ENCODE measurements at places on chromosomes 12 and 14. TPM values are rescaled to one million over a fixed set of nuclear protein-coding genes. Genes with fewer than 3 reads are reported as not detected.

DNA sequence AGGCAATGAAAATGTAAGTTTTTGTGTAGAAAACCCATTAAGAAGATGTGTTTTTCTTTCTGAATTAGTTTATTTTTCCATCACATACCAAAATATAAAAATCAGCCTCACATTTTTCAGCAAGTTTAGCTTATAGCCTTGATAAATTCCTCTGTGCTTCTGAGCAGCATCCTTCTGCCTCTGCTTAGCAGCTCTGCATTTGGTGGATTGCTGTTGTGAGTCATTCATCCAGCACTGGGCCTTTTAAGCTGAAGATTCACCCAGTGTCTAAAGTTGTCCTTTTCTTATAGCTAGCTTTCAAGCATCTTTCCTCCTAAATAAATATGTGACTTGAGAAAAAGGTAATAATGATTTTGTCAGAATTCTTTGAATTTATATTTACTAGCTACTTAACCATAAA is 206.1 kb downstream of the PCNX1 start:
- no peak for DNase-seq

DNA sequence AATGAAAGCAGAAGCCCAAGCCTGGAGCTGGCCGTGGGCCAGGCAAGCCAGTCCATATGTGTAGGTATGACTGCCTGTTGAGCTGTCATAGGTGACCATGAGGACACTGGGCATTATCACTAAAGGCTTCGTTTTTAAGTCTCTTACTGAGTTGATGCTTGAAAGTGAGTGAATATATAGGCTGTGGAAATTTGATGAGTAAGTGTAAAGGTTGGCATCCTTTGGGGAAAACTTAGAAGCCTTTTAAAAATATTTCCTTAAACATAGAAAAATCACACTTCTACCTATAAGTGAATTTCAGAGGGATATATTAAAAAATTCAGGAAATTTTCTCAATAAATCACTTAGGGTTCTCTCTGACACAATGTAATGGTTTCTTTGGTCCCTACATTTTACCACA is 396.5 kb downstream of the FOXG1 start:
- DNase-seq, result no peak

DNA sequence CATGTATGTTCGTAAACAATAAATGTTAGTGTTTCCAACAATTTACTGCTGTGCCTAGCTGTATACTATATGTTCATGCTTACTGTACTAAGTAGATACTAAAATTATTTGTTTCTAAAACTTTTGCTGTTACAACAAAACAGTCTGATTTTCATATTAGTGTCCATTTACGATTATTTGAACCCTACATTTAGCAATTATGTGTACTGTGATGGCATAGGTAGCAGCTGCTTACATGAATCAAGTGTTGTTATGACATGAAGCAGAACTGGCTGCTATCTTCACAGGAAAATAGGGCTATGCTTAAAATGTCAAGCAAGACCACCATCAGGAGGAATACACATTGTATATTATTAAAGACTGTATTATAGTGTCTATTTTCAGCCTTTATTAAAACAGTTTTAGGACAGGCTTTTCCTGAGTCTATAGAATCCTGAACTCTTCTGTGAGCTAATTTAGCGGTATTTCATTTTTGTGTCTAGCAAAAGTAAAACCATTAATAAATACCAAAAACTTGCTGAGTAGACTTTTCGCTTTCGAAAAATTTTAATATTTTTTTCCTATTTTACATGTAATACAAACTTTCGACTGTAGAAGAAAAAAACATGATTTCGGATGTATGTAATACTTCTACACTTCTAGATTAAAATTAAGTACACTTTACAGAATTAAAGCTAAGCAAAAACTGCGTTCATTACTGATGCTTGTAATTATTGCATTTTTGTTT is 1.1 kb upstream of the WDR89 start:
- no peak for DNase-seq

DNA sequence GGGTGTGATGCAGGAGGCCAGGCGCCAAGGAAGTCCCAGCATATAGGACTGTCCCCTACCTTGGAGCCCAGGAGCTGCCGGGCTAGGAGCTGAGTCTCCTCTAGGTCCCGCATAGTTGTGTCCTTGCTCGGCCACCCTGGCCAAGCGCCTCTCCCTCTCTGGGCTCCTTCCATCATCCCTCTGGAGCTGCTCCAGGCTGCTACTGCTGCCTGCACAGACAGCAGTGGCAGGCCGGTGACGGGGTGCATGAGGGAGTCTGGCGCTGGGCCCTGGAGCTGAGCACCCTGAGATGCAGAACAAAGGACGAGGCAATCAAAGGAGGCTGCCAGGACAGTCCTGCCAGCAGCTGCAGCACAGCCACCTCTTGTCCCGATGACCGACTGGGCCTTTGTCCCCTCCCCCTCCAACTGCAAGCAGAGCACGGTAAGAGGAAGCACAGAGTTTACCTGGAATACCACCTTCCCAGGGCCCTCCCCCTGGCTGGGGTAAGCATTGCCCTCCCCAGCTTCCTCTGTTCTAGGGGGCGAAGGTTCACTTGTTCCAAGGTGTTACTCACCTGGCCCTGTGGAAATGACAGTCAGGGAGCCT is 10.4 kb downstream of the DTX1 start:
- DNase-seq, result no peak

The DACT1 gene
- 3.7 TPM for total RNA-seq

The DTX3 gene
- total RNA-seq, result 21.4 TPM
